ENCODE measurements at places on chromosomes 12 and 14.
A peak's percentile ranks its signal among the peaks of the same experiment; 100 is the strongest.

GRCh38 chr12:20513189-20513588 is 144.9 kb downstream of the PDE3A start:
- DNase-seq = no peak

DNA sequence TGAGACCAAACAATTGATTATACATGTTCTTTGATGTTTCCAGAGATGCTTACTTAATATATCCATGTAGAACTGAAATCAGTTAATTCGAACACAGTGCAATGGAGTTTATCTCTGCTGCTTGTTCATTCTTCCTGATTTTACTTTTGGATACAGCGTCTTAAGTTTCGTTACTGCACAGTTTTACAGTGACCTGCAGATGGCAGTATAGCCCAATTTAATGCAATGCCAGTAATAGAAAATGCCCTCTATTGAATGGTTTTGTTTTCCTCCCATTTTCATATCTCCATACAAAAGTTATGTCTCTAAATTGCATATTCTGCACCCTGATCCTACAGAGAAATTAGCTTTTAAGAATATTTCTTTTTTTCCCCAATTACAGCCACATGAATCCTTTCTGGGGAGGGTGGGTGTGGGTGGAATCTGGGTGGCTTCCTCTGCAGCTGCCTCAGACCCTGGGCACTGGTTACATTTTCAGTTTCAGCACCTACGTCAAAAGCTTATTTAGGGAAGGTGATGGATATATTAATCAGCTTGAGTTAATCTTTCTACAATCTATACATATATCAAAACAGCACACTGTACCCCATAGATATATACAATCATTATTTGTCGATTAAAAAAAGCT is 101.1 kb upstream of the DCD start:
- no peak for DNase-seq

DNA sequence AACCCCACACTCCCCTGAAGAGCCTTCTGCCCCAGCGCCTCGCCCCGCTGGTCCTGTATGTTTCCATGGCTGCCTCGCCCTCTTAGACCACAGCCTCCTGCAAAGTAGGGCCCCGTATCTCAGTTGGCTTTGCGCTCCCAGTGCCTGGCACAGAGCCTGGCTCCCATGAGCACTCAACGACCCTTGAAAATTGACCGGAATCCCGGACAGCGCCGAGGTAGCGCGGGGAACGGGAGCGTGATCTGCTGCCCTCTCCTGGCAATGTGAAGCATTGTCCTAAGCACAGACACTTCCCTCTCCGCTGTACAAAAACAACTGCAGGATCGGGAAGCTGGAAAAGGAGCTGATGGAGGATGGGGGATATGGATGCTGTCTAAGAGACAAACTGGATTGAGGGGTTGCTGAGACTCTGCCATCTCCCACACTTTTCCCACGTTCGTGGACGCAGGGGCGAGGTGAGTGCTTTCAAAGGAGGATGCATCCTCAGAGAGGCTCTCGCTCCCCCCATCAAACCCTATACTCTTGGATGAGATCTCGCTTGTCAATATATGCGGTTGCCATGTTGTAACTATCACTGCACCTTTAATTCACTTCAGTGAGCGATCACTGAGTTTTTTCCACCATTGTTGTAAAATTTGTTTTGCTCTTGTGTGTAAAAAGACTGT is 10.7 kb upstream of the FKBP4 start:
- no peak for DNase-seq

DNA sequence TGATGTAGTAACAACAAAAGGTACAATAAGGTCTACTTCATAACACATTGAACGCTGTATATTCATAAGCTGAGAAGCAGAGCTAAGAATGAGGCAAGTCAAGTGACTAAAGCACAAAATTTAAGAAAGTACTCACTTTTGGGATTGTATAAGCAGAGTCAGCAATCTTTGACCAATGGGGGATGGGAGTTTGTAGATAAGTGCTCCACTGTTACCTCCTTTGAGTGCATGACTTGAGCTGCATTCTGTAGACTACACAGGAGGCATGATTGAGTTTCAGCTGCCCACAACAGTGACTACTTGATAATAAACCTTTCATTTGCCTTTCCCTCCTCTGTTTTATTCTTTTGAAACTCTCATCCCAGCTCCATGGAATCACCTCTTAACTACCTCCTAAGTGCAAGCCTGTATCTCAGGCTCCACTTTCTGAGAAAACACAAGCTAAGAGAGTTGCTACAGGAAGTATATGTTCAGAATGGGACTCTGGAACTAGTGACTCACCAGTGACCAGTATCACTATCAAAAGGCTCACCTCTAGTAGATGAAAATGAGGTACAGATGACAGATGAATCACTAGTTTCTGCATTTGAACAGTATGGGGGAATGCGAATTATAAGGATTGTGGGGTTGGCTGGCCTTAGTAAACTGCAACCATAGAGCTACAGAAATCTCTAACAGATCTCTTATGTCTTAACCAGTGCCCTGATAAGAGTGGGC is 49.2 kb downstream of the SLC35F4 start:
- peak; percentile 61 for DNase-seq

DNA sequence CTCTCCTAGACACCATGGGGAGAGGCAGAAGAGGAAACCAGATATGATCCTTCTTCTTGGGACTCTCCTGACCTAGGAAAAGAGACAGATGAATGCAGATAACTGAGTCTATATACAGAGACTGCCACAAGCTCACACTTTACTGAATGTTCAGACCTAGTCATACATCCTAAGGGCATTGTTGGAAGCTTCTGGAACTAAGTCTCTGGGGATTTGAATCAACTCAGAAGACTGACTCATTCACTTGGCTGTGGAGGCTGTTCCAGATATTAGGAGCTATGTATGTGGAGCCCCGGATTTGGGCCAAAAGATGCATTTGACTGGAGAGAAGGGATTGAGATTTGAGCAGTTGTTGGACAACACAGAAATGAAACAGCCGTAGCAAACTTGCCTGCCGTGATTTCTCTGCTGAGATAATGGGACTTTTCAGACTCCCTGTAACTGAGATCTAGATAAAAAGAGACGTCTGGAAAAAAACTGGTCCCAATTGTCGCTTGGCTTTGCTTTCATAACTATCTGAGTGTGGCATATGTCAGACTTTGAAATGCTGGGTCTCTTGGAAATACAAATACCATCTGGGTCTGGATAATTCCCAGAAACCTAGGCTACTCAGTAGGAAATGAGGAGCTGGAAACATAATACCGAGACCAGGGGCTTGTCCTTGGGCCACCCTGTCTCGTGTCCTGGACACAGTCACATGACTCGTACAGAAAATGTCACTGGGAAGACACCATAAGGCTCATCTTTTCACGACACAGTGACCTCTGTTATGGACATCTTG is 396.8 kb downstream of the NUAK1 start:
- peak; percentile 85 for DNase-seq

- DNase-seq = no peak
Observed at GRCh38 chr12:181921-182320, 32.0 kb downstream of the SLC6A12 start.

GRCh38 chr12:66115071-66115600 is 15.4 kb downstream of the LLPH start:
- DNase-seq = no peak

DNA sequence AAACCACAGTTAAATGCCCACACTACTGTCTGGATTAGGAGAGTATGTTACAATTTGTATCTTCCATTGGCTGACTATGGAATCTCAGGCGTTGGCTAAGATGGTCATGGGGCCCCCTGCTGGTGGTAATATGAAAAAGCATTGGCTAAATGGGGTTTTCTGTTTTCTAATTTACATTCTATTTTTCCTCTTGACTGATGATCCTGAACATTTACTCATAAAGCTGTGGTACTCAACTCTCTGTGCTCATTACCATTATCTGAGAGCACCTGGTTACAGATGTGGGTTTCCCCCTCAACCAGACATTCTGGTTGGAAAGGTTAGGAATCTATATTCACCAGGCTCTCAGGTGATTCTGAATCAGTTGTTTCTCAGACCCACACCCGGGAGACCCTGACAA is 64.8 kb downstream of the WSCD2 start:
- DNase-seq = no peak

GRCh38 chr12:3589745-3590144 is 98.7 kb downstream of the PRMT8 start:
- no peak for DNase-seq

- no peak for DNase-seq
Observed at GRCh38 chr14:50740856-50741255, 72.8 kb upstream of the SAV1 start.

GRCh38 chr12:128444598-128444997 is 177.6 kb downstream of the TMEM132C start:
- DNase-seq = no peak

DNA sequence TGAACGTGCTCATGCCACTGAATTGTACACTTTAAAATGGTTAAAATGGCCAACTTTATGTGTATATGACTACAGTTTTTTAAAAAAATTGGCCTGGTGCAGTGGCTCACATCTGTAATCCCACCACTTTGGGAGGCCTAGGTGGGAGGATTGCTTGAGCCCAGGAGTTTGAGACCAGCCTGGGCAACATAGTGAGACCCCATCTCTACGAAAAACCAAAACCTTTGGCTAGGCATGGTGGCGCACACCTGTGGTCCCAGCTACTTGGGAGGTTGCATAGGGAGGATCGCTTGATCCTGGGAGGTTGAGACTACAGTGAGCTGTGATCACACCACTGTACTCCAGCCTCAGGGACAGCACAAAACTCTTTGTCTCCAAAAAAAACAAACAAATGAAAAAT is 5.3 kb downstream of the BRI3BP start:
- no peak for DNase-seq

DNA sequence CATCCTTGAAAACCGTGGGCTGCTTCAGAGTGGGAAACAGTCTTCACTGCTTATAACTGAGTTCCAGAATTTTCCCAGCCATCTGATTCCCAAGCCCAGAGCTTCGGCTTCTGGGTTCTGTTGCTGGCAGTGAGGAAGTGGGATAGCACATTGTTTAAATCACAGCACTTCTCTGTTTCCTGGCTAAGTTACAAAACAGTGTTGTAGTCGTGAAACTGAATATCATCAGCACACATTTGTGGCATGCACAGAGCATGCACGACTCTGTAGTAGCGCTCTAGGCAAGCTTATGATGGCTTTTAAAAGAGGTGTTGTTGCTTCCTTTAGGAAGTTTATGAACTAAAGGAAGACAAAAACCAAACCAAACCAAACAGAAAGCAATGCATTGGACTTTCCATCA is 1005.5 kb downstream of the NRXN3 start:
- DNase-seq = no peak

- DNase-seq = no peak
Observed at GRCh38 chr12:3083241-3083920, 6.2 kb downstream of the TSPAN9 start.

DNA sequence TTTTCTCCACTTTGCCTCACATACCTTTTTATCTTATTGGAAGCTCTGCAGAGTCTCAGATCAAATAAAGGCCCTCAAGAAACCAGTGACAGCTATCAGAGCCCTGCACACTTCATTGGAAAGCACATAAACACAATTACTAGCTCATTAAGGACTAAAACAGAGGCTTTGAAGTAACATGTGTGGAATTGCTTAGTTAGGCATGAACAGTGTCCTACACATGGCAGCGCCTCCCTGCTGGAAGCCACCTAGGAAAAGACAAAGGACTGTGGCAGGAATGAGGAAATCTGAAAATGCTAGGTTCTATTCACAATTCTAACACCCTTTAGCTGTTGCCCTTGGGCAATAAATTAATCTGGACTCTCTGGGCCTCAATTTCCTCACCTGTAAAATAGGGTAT is 89.4 kb downstream of the SUDS3 start:
- no peak for DNase-seq

DNA sequence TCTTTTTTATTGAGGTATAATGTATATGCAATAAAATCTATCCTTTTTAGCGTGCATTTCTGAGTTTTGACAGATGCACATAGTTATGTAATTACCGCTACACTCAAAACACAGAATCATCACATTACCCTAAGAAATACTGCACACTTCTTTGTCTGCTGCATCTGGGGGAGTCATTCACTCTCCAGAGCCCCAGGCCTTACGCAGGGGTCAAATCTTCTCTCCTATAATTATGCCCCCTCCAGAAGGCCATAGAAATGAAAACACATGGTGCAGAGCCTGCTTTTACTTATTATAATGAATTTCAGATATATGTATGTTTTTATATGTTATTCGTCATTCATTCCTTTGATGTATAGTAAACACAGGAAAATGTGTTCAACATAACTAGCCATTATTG is 296.5 kb upstream of the TMEM132C start:
- DNase-seq = no peak

DNA sequence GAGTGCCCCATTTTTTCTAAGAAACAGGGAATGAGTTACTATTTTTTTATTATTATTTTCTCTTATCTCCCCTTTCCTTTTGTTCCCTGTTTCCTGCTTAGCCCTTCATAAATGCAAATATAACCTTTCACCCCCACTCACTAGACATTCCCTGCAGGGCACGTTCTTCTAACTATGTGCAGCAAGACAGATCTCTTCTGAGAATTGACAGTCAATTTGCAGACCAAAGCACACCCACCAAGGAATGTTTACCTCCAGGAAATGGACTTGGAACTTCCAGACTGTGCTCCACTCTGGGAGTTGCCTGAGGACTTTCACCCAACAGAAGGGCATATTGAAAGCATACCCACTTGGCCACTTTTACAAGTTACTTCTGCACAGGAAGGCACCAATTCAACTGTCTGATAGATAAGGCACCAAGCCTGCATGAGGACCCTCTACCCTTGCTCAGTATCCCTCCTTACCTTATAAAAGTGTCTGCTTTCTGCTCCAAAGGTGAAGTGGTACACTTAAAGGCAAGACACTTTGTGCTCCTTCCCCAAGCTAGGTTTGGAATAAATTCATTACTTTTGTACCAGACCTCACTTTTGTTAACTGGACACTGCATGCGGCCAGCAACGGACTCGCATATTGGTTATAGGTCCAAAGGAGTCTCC is 6.5 kb downstream of the TAS2R19 start:
- DNase-seq = no peak

- no peak for DNase-seq
Observed at GRCh38 chr12:50440288-50440687, 39.6 kb downstream of the LARP4 start.

DNA sequence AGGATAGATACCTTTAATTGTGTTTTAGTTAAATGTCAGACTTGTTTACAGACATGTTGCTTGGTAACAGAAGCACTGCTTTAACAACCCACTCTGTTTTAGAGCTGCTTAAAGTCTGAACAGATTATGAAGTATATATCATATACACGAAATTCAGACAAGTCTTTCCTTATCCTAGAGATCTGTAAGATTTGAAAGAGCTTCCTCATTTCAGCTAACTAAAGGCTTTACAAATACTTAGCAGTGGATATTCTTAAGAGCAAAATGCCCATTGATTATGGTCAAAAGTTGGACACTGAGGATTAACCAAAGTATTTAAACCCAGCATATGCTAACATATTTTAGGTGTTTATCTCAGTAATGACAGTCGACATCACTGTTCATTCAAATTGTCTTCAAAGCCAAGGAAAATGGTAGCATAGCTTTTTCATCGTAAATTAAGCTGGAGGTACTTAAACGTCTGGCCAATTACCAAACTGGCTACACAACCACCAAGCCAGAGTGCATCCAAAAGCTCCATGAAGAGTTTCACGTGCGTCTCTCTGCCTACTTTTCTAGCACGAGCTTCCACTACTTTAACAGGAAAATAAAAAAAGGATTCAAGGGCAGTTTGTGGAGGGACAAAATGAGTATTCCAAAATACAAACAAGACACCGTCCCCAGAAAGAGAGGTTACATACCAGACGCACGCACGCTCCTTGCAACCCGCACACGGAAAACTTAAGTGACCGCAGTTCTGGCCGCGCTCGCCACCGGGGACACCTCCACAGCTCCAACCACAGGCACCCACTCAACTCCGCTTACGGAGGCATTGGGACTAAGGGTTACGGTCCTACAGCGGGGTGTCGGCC is 565 bp downstream of the CEP83 start:
- DNase-seq = peak; percentile 50

GRCh38 chr14:61765225-61765943 is 3.2 kb downstream of the SNAPC1 start:
- DNase-seq = no peak
